ENCODE measurements at places on chromosomes 1 and 21. TPM values are rescaled to one million over a fixed set of nuclear protein-coding genes. Genes with fewer than 3 reads are reported as not detected.

DNA sequence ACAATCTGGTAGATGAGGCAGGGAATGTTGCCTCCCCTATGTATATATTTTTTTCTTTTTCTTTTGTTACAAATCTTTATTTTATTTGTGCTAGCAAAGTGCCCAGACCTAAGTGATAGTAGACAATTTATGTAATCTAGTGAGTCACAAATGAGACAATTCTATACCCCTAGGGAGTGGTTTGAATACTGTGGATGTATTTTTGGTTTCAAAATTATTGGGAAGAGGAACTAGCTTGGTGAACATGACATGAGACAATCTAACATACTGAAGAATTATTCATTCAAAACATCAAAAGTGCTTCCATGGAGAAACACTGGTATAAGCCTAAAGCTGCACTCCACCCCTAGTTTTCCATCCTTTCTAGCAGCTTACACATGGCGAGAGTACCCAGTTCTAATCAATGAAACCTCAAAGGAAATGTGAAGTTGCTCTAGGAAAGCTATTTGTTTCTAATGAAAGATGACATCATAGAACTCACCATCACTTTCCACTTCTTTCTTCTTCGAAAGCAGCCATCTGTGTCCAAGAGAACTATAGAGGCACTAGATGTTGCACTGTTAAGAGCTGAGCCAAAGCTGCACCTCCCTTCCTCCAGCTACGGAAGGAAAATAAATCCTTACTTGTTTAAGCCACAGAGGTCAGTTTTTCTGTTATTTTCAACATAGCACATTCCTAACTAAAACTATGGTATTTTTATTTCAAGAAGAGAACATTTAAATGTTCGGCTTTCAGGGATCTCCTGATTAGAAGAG is 764.6 kb downstream of the LTN1 start:
- DNase-seq: no peak

The S100A7 gene
- not detected for total RNA-seq

GRCh38 chr1:42745851-42746250 is 5.8 kb upstream of the CLDN19 start:
- DNase-seq: no peak

The DMRTA2 gene
- total RNA-seq: not detected

DNA sequence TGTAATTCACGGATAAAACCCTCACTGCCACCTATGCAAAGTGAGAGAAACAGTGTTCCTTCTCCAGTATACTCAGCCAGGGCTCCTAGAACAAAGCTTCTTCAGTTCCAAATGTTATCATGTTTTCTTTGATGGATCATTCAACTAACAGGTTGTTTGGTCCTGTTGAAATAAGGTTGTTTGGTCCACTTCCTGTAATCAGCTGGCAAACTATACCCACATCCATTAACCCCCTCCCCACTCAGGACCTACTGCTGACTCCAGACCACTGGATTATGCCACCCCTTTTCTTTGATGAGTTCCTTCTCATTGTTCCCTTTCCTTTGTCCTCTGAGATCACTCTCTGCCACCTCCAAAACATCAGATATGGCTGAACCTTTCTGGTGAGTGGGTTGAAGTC is 267.7 kb upstream of the USP25 start:
- DNase-seq: no peak

DNA sequence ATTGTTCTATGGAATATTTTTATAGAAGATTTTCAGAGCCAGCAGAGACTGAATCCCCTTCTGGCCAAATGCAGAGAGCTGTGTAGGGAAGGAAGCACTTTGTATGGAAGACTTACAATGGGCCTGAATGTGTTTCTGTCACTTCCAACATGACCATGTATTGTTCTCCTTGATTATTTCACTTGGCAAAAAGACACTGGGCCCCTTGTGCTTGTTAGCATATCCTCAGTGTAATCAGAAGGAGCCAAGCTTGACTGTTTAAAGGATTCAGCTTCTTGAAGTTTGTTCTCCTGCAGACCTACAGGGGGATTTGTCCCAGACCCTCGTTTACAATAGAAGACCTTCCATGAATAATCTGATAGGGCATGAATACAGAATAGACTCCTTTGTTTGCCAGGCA is 48.1 kb upstream of the UBE2U start:
- no peak for DNase-seq

DNA sequence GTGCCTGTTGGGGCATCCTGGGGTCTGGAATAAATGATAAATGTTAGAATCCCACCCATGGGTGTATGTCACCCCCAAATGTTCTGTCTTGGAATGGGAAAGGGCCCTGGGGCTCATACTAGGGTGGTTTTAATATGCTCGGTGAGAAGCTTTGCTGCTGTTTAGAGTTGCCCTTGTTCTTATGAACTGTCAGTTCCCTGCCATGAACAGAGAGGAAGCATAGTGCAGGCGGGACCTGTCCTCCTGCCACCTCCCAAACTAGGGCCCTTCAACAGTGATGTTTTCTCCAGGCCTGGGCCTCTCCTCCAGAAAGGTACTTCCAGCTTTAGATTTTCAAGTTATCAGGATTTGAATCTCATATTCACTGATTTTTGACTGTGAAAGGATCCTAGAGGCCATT is 80.7 kb upstream of the COA6 start:
- no peak for DNase-seq

- DNase-seq: no peak
These were observed 5.8 kb downstream of the CDC42BPA start for GRCh38 chr1:227312361-227313025.

DNA sequence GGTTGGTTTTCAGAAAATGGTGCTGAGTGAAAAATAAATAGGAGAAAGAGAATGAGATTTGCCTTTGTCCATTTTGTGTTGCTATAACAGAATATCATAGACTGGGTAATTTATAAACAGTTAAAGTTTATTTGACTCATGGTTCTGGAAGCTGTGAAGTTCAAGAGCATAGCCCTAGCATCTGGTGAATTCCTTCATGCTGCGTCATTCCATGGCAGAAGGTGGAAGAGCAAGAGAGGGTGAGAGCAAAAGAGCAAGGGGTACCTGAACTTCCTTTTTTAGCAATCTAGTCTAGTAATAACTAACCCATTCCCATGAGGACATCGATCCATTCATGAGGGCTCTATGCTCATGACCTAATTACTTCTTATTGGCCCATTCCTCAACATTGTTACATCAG is 209.1 kb upstream of the ZP4 start:
- no peak for DNase-seq

- DNase-seq: no peak
These were observed 25.1 kb downstream of the PRDM16 start for GRCh38 chr1:3093898-3094626.

DNA sequence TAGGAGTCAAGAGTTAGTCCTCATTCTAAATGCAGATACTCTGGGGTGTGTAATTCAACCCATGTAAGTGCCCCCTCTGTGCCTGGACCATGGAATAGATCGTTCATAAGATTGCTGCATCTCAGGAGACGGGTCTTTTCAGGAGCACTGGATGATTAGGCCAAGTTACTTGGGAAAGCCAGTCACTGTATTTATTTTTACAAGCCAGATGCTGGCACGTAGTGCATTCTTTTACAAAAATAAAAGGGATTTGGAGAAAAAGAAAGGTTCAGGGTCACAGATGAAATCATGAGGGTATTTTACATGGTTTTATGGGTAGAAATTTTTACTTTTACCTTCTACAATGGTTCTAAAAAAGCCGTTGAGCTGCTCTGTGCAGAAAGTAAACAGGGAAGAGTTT is 102.6 kb upstream of the UBE2U start:
- DNase-seq: no peak

- peak; percentile 63 for DNase-seq
These were observed 8.0 kb upstream of the PDE9A start for GRCh38 chr21:42645211-42646075.

DNA sequence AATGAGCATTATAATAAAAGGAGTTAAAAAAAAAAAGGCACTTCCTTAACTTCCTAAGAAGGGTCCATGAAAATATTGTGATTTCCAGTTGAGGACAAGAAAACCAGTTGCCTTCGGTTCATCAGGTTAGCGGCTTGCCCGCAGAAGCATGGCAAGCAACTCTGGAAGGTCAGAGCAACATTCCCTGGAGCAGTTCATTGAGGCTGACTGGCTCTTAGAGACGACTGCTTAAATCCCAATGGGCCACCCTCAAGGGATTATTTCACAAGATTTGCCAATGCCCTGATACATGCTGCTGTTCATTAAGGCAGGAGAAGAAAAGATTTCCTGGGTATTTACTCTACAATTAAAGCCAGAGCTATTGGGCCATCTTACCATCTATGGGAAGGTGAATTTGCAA is 29.0 kb upstream of the CASQ2 start:
- DNase-seq: no peak

The SIM2 gene
- not detected for total RNA-seq

DNA sequence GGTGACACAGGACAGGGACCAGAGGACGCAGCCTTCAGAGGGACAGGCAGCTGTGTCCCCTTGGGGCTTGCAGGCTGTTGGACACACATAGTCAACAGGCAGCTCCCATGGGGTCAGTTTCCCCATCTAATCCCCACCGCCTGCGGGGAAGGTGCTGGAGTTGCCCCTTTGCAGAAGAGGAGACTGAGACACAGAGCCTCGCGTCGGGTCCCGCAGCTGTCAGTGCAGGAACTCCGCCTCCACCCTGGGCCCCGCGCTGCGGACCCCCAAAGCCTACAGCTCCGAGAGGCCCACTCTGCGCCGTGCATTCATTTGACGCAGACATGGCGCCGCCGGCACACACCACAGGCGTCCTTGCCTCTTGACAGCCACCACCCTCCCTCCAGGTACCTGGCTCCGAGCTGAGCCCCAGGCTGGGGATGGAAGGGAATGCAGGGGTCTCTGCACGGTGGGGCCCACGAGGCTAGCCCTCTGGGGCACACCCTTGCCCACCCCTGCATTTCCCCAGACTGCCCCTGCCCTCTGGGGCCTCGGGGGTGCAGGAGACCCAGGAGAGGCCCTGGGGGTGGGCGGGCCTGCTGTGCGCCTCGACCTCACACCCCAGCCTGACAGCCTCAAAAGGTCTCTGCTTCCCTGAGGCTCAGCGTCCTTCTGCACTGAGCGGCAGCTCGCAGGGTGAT is 88.5 kb upstream of the ACTRT2 start:
- DNase-seq: peak; percentile 71

DNA sequence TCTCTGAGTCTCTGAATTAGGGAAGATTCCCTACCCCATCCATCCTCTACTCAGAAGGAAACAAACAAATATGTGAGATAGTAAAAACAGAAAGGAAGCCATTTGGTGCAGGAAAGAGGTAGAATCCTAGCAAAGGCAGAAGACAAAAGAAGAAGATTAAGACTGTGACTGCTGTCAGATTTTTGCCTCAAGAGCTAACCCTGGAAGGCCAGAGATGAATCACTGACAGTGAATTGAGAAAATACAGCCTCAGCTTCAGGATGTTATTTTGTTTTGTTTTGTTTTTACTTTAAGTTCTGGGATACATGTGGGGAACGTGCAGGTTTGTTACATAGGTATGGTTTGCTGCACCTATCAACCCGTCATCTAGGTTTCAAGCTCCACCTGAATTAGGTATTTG is 31.7 kb downstream of the DSTYK start:
- DNase-seq: no peak

DNA sequence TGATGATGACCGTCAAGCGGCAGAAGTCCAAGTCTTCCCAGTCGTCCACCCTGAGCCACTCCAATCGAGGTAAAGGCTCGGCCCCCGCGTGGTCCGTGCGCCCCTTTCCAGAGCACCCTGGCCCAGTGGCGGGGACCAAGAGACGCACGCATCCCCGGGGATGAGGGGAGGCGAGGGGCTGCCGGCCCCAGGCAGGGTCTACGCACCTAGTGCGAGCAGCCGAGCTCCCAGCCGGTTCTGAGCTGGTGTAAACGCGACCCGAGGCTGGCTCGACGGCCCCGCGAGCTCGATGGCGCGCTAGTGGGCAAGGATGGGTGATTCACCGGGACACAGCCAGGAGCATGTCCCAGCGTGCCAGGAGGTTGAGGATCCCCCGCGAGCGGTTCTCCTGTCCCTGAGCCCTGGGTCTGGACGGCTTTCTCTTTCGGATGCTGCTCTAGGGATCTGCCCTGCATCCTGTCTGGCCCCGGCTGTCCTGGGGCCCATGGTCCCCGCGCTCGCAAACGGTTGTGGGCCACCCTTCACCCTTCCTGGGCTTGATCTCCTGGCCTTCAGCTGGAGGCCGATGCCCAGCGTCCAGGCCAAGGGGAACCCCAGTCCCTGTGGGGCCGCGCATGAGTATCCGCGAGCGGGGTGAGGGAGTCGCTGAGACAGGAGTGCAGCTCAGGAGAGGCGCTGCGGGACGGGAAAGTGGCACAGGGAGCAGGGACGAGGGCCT is 689 bp downstream of the PKP1 start:
- DNase-seq: peak; percentile 70

GRCh38 chr1:22380024-22380785 is 71.4 kb upstream of the ZBTB40 start:
- no peak for DNase-seq

DNA sequence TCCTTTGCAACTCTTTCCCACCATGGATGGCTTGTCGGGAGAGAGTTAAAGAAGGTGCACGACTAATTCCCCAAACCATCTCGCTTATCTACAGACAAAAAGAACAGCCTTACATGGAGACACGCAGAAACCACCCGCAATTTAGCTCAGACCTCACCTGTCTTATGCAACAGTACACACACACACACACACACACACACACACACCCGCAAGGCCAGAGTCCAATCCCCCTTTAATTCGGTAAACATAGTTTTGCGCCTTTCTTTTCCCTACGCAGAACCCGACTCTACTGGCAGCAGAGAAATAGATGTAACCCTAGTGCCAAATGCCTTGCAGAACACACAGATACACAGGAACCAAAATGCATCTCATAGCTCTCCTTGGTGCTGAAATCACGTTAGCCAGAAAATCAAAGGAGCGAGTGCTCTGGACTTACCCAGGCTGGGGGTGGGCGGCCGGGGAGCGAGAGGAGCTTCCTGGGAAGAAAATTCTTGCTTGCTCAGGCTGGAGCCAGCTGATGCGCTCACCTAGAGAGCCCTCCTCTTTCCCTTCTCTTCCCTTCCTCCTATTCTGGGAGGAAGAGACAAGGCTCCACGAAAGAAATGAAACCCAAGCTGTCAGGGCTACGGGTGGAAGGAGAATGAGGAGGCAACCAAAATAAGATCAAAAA is 470 bp downstream of the TNR start:
- DNase-seq: no peak

GRCh38 chr1:29903548-29904166 is 667.3 kb downstream of the PTPRU start:
- no peak for DNase-seq

- DNase-seq: no peak
These were observed 78.1 kb downstream of the KIF26B start for GRCh38 chr1:245232931-245233330.
